ENCODE measurements at places on chromosomes 3 and 15. TPM values are rescaled to one million over a fixed set of nuclear protein-coding genes. Genes with fewer than 3 reads are reported as not detected.

- DNase-seq, result no peak
These were observed 35.2 kb upstream of the SMAD3 start for GRCh38 chr15:67030036-67030762.

DNA sequence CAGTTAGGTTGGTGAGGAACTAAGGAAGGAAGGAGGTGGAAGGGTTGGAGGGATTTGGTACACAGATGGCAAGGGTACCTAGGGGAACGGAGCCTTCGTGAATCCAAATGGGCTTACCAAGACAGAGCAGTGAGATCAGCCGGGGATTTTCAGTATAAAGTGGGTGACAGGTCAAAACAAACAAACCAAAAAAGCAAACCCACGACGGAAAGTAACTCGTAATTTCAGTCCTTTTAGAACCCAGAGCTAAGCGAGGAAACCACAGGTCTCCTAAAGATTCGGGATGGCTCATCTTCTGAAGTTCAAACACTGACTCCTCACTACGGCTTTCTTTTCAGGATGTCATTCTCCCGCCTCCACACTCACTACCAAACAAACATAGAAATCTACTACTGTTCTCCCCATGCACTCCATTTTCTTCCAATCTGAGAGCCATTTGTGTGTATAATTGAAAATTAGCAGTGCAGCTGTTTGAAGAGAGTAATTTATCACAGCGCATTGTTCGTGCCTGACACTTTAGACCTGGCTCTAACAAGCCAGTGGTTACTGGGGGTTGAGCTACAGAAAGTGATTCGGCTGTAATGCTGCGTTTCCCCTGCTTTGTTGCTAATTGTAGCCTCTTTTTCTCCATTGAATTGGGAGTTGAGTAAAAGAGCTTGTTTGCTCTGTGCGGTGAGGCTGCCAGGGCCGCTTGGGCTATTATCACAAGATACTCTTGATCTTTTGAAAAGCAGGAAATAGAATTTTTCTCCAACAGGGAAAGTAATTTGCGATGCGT, 64.7 kb upstream of the CCDC39 start:
- no peak for DNase-seq

GRCh38 chr3:151016478-151016795, 43.9 kb upstream of the CLRN1 start:
- DNase-seq, result no peak

DNA sequence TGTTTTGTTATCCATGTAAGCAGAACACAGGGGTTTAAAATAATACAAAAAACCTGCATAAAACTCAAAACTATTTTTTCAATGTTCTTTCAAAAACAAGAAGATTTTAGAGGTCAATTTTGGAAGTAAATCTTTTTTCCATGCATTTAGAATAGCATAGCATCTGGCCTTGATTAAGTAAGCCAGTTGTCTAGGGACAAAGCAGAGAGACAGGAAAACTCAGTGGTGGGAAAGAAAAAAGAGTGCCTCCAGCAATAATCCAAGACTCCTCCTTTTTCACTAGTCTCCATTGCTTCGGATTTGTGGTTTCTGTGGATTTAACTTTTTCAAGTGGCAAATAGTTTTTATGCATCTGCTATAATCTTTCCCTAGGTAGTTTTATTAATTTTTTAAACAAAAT, 88.9 kb downstream of the SUCNR1 start:
- DNase-seq, result no peak

GRCh38 chr3:72574144-72574543, 274.1 kb downstream of the SHQ1 start:
- no peak for DNase-seq

- DNase-seq, result no peak
These were observed 73.4 kb downstream of the NUP210 start for GRCh38 chr3:13346481-13347389.

DNA sequence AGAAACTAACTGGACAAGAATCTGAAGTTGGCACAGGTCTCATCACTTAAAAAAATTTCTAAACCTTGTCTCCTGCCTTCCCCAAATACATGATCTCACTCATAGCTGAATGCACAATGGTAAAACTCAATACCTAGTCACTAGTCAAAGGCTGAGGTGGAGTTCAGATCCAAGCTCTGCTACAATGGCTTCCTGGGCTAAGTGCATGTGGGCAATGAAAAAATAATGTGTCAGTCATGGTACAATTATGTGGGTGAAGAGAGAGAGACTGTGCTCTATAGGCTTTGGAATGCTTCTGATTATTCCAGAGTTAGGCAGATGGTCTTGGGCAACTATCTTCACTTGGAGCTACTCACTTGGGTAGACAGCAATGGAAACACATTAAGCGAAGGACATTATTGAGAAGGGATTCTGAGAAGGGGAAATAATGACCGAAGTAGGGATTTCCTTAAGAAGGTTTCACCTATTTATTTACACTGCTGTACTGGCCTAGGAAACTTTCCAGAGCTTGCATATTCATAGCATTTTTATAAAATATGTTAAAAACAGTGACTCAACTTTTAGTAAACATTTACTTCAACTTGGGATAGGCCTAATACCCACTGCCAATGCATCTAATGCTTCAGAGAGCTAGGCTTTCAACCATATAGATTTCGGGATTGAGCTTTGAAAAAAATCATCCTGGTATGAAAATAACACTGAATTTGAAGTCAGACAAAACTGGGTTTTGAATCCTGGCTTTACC, 58.7 kb upstream of the PLXND1 start:
- DNase-seq, result no peak

DNA sequence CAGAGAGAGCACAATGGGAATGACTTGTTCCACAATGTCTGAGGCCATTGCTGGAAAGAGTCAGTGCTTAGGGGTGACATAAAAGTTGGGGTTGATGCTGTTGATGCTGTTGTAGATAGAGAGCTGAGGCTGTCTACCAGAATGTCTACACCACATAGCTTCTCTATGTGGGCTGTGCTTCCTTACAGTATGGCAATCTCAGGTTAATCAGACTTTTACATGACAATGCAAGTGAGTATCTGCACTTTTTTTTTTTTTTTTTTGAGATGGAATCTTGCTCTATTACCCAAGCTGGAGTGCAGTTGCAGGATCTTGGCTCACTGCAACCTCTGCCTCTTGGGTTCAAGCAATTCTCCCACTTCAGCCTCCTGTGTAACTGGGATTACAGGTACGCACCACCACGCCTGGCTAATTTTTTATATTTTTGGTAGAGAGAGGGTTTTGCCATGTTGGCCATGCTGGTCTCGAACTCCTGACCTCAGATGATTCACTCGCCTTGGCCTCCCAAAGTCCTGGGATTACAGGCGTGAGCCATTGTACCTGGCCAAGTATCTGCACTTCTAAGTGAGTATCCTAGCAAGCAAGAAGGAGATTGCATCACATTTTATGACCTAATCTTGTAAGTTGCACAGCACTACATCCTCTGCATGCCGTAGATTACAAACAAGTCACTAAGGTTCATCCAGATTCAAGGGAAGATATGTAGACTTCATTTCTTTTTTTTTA, 28.7 kb downstream of the DLEC1 start:
- no peak for DNase-seq

DNA sequence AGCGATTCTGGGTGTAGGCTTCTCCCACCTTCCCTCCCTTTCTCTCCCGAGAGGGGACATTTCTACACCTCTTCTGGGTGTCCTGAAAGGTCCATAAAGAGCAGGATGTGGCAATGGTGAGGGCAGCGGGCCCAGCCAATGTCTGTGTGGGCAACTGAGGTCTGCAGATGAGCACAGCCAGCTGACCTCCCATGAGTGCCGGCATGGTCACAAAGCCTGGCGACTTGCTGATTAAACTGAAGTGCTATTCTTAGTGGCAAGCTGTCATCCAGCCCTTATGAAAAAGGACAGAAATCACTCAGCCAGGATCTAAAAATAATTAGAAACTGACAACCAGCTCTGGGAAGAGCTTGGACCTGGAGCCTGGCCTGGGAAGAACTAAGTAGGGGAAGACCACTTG, 124.3 kb upstream of the RGMA start:
- no peak for DNase-seq

DNA sequence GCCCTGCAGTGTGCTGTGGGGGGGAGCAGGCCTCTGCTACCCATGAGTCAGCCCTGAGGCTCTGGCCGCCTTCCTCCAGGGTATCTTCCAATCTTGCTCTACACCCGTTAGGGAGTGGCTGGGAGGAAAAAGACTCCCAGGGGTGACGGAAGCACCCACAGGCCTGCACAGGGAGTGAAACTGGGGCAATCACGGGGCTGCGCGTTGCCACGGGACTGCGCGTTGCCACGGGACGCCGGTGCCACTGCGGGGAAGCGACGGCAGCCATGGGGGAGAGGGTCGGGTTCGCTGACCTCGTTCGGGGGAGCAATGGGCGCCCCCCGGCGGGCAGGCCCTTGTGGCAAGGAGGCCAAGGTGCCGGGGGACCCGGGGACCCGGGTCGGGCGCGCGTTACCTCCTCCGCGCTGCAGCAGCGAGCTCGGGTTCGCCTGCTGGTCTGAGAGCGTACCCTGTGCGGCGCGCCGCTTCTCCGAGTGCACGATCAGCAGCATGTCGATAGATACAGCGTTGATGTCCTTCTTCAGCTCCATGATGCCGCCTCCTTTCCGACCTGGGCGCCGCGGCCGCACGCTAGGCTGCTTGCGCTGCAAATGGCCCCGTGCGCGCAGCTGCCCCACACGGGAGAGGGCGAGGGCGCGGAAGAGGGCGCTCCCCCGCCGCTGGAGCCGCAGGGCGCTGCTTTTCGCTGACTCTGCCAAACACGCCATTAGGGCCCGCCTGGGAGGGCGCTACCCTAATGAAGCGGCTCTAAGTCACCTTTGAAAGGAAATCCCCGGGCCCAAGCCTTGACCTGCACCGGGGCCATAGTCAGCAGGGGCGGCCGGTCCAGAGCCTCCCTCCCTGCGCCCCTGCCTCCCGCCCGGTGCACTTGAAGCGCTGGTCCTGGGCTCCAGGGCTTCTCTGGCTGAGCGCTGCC, at the start of gene KY:
Gene KY (minus strand): TSS at position 592 of the 916 bp plus-strand sequence. CDS start 62 bp downstream, at position 530.
- no peak for DNase-seq

GRCh38 chr3:12268049-12268735, 20.7 kb upstream of the PPARG start:
- no peak for DNase-seq

- no peak for DNase-seq
These were observed 139.4 kb downstream of the LRRC28 start for GRCh38 chr15:99390667-99391066.

DNA sequence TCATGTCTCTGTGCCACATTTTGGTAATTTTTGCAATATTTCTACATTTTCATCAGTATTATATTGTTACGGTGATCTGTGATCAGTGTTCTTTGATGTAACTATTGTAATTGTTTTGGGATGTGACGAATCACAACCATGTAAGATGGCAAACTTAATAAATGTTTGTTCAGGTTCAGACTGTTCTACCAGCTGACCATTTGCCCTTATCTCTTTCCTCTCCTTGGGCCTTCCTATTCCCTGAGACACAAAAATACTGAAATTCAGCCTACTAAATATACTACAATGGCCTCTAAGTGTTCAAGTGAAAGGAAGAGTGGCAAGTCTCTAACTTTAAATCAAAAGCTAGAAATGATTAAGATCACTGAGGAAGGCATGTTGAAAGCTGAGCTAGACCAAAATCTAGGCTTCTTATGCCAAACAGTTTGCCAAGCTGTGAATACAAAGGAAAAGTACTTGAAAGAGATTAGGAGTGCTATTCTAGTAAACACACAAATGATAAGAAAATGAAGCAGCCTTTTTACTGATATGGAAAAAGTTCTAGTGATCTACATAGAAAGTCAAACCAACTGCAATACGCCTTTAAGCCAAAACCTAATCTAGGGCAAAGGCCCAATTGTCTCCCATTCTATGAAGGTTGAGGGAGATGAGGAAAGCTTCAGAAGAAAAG, 952.8 kb downstream of the ROBO1 start:
- no peak for DNase-seq

- no peak for DNase-seq
These were observed 615.6 kb upstream of the NECTIN3 start for GRCh38 chr3:110456001-110456400.

- DNase-seq, result no peak
These were observed 18.2 kb downstream of the PTH1R start for GRCh38 chr3:46895761-46896160.

DNA sequence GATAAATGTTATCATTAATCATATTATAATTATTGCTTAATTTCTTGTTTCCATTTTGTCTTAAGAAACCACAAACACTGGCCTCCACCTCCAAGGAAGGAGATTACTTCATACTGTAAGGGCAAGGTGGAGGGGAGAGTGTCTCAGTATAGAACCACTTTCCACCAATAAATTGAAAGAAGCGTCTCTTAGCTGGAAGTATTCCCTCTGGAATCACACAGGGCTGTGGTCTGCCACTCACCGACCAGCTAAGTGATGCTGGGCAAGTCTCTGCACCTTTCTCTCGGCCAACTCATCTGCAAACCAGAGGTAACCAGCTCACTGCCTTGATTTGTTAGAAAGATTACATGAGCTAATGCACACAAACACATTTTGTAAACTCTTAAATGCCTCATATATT, 63.1 kb downstream of the EIF4E3 start:
- no peak for DNase-seq

- DNase-seq, result no peak
These were observed 996 bp downstream of the RABL3 start for GRCh38 chr3:120741320-120741719.

DNA sequence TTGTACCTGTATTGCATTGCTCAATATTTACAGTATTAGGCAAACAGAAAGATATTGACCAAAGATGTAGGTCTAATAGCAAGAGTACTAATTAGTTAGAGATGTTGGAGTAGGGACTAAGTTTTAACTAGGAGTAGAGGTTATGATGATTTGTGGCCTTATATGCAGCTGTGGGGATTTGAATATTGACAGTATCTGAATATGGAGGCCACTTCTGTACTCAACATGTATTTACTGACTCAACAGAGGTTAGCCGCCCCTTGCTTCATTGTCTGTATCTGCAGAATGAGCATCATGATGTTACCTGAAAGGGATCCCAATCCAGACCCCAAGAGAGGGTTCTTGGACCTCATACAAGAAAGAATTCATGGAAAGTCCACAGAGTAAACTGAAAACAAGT, 49.6 kb upstream of the LRTM1 start:
- no peak for DNase-seq

- no peak for DNase-seq
These were observed 228.0 kb downstream of the XXYLT1 start for GRCh38 chr3:195042743-195043606.

Gene HYAL3
- 12.8 TPM for polyA plus RNA-seq

Gene SEMA5B
- not detected for polyA plus RNA-seq

Gene GP9
- polyA plus RNA-seq, result not detected

Gene CNBP
- polyA plus RNA-seq, result 152 TPM

Gene EPHB1
- polyA plus RNA-seq, result 1.4 TPM

Gene ARHGAP31
- 20.1 TPM for polyA plus RNA-seq

Gene GOLGA8Q
- 0.46 TPM for polyA plus RNA-seq

Gene KLHL40
- not detected for polyA plus RNA-seq

Gene MUC13
- polyA plus RNA-seq, result not detected

Gene CYP1A2
- not detected for polyA plus RNA-seq

Data from endothelial cell of umbilical vein (primary cell).